ENCODE measurements at places on chromosomes 5 and 9.

DNA sequence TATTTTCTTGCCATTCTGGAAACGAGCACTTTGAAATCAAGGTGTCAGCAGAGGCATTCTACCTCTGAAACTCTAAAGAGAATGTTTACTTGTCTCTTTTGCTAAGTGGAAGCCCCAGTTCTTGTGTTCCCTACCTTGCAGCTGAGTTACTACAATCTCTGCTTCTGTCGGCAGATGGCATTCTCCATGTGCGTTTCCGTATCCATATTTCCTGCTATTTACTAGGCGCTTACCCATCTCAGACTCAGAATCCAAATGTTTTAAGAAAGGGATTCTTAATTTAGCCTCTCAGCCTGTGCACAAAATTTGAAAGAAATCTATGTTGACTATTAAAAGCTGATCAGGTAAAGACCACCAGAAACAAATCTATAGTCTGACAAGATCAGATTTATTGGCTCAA lies 221.3 kb upstream of the FTMT start:
- DNase-seq, result no peak
- H3K27me3 ChIP-seq, result no peaks in the 10 kb centered on the region
- no peak overlapping the region for H3K27ac ChIP-seq
- H3K4me3 ChIP-seq, result no peak overlapping the region

- peaks cover 19% of the 10 kb centered on the region for H3K27me3 ChIP-seq
- no peak overlapping the region for H3K27ac ChIP-seq
- no peaks in the 10 kb centered on the region for H3K36me3 ChIP-seq
- no peak for DNase-seq
- H3K4me1 ChIP-seq, result peaks cover 17% of the 10 kb centered on the region
Measured at GRCh38 chr5:126354858-126355731, 68.1 kb upstream of the GRAMD2B start.

DNA sequence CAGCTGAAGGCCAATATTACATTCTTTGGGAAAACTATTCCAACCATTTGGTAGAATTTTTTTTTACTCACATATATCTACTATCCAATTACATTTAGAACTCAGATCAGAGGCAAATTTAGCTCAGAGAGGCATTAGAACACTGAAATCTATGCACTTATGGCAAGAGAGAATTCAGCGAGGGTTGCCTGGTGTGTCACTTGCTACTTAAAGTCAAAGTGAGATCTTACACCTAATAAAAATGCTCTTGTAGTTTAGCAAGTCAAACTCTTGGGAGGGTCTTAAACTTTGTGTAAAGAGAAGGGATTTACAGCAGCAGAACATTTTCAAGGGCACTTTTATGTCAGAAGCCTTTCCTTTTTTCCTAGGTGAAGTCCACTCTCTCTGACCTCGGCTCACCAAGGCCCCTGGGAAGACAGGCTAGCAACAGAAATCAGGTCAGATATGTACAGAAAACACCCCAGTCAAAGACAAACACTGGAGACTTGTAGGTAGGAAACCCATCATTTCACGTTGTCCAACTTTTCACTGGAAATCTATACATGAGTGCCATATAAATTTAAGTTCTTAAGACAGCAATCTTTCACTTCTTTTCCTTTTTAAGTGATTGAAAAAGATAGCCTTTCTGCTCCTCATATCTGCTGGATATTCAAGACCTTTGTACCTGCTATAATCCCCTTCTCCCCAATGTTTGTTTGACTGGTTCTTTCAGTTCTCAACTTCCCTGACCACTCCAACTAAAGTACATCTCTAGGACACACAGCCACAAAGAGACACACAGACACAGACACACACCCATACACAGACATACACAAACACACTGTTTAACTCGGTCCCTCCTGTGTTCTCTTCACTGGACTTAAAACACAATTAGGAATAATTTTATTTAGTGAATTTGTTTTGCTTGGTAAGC lies 635.8 kb downstream of the PDE4D start:
- H3K27me3 ChIP-seq, result peaks cover 20% of the 10 kb centered on the region
- H3K4me3 ChIP-seq, result no peak overlapping the region
- no peak overlapping the region for H3K27ac ChIP-seq

- no peak overlapping the region for H3K27ac ChIP-seq
- DNase-seq, result no peak
- H3K27me3 ChIP-seq, result no peaks in the 10 kb centered on the region
- no peaks in the 10 kb centered on the region for H3K4me1 ChIP-seq
Measured at GRCh38 chr9:86818636-86819035, 128.7 kb downstream of the GAS1 start.

GRCh38 chr9:116394070-116394469 lies 240.5 kb downstream of the PAPPA start:
- no peak overlapping the region for H3K4me3 ChIP-seq
- DNase-seq, result no peak
- no peaks in the 10 kb centered on the region for H3K36me3 ChIP-seq
- no peaks in the 10 kb centered on the region for H3K27me3 ChIP-seq
- no peak overlapping the region for H3K27ac ChIP-seq

DNA sequence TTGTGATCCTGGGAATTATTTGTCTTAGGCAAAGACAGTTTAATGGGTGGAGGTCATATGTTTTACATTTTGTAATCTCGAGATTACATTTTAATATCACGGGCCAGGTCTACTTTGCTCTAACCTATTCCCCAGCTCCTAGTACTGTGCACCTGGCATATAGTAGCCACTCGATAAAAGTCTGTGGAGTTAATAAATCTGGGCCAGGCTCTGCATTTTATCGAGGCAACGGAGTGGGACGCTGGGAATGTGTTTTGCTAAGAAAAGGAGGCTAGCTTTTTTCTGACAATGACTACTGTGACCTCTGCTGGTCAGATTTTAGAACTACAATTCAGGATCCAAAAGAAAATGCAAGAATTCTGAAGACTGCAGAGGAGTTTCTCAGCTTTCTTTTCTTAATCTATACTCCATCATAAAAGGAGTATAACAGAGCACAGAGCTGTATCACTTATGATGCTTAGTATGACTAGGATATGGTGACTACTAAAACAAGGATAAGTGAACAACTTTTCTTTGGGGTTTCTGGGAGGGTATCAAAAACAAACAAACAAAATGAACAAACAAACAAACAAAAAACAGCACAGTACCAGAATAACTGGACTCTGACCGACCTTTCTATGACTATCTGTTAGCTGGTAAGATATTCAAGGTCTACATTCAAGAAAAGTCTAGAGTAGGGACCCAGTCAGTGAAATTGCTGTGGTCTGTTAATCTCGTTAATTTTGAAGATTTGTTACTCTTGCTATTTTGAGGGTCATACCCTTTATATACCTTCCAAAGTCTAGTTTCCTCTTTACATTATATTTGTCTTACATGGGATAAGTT lies 46.1 kb upstream of the CER1 start:
- no peaks in the 10 kb centered on the region for H3K36me3 ChIP-seq
- H3K27ac ChIP-seq, result no peak overlapping the region
- DNase-seq, result no peak
- H3K27me3 ChIP-seq, result peaks cover 6% of the 10 kb centered on the region
- no peaks in the 10 kb centered on the region for H3K4me1 ChIP-seq

GRCh38 chr9:118522093-118523028 lies 818.2 kb downstream of the TLR4 start:
- H3K27me3 ChIP-seq, result no peaks in the 10 kb centered on the region
- H3K27ac ChIP-seq, result no peak overlapping the region
- no peaks in the 10 kb centered on the region for H3K4me1 ChIP-seq
- H3K4me3 ChIP-seq, result no peak overlapping the region
- DNase-seq, result peak; percentile 8

Data from activated T-helper 2 cell treated with anti-CD3 and anti-CD28 coated beads, Interferon-gamma antibody, Interleukin-2, Interleukin-4, amounts not matched to agents 10 μg/mL and 5 μg/mL and 100 μg/mL, durations not matched to agents 14 hours and 24 hours and 36 hours (primary cell).